ENCODE measurements at places on chromosomes 7 and 10.

DNA sequence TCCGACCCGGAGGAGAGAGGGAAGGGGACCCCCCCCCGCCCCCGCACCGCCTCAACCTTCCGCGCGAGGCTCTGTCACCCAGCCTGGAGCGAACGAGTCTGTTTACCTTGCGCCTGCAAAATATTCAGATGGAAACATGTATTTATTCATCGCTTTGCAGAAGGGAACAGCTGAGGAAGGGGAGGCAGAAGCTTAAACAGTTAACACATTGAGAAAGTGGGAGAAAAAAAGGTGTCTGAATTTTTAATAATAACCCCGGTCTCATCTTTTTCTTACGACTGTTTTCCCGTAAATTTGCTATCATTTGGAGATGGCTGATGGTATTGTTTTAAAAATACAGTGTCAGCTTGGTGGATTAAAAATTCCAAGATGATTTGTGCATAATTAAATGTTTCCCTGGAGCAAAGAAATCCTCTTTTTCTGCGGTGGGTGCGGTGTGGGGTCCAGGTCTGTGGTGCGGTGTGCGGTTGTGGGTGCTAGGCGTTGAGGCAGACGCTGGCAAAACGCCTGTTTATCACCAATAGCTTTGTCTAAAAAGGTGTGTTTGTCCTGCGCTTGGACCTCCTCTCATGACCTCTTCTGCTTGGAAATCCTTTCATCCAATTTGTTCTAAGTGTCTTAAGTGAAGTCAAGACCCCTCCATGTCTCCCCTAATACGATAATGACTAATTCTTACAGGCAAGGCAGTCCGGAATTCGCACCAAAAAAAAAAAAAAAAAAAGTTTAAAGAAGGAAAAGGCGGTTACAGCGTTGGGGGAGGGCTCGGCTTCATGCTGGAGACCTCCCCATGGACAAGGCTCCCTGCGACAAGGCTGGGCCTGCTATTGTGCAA, 1.6 kb downstream of the UNCX start:
- no peak for DNase-seq

GRCh38 chr10:119313644-119314043, 106.3 kb downstream of the GRK5 start:
- peak; percentile 89 for DNase-seq

- no peak for DNase-seq
Measured at GRCh38 chr7:100387695-100388094, 14.4 kb downstream of the PILRA start.

GRCh38 chr7:25408012-25408687, 179.9 kb upstream of the NPVF start:
- no peak for DNase-seq

DNA sequence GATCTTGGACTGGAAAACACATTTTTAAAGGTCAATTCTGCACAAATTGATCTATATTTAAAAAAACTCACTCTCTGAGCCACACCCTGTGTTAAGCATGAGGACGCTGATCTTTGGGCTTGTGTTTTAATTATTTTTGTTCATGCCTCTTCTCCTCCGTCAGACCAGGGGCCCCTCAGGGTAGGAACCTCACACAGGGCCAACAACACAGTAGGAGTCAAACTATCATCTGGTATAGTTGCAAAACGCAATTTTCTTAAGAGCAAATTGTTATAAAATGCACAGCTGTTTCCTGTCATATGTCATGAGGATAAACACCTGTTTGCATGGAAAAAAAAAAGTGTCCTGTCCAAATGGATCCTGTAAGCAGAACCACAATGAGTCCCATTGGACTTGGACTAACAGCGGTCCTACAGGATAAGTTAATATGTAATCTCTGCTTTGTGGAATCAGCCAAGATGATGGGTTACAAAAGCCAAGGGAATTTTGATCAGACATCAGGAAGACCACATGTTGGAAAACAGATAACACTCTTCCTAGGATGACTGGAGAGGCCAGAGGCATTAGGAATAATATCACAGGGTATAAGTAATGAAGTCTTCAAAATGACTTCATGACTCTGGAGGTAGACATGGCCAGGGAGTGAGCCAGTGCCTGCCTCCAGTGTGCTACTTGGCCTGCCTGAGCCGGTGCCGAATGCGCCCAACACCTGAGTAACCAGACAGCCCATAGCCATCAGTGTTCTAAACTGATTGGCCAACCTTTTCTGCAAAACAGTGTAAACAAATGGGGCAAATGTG, 184.9 kb upstream of the ADCY1 start:
- DNase-seq = no peak

- DNase-seq = no peak
Measured at GRCh38 chr10:112778579-112778978, 171.5 kb upstream of the TCF7L2 start.

GRCh38 chr7:17492437-17492836, 194.0 kb downstream of the AHR start:
- no peak for DNase-seq

DNA sequence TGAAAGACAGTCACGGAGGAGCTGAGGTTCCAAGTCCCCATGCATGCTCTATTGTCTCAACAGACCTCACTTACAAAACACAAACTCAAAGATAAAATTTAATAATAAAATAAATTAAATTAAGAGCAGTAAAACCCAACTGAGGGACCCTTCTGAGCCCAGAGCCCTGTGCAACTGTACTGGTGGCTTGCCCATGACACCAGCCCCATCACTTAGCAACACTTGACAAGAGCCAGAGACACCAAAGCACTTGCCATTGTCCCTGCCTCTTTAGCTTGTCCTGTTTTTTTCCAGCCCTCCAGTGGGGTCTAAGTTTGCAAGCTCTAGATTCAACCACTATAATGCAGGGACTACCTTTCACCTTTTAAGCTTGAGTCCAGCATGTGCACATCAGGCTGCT, 117.9 kb downstream of the JCAD start:
- no peak for DNase-seq

DNA sequence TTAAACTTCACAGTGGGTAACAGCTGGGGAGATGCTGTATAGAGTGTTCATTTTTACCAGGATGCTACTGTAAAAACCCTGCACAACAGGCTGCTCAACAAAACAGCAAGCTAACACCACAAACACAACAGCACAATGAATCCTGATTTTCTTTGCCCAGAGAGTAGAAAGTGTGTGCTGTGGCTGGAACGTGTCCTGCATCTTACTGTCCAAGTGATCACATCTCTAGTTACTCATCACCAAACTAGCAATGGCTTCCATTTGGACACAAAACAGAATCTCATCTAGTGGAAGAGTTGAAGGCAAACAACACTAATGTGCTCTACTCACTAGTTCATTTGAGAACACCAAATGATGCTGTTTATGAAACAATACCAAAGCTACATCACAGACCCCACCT, 121.2 kb downstream of the SLC25A13 start:
- DNase-seq = no peak

DNA sequence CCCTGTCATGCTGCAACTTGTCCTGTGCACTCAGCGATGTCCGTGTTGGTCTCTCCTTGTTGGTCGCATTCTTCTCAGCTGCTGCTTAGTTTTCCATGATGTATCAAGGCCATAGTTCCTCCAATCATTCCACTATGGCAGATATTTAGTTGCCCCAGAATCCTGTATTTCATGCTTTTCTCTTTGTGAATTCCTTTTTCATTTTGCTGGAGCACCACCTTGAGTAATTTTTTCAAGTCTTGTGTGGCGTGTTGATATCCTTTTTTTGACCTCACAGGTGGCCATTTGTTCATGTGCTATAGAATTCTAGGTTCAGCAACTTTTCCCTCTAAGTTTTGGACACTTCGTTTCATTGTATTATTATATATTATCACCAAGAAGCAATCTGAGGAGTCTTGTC, 42.7 kb upstream of the MNX1 start:
- DNase-seq = no peak

GRCh38 chr7:157440346-157441022, 103.7 kb downstream of the DNAJB6 start:
- no peak for DNase-seq

GRCh38 chr7:110544194-110544593, 546.7 kb upstream of the LRRN3 start:
- no peak for DNase-seq

DNA sequence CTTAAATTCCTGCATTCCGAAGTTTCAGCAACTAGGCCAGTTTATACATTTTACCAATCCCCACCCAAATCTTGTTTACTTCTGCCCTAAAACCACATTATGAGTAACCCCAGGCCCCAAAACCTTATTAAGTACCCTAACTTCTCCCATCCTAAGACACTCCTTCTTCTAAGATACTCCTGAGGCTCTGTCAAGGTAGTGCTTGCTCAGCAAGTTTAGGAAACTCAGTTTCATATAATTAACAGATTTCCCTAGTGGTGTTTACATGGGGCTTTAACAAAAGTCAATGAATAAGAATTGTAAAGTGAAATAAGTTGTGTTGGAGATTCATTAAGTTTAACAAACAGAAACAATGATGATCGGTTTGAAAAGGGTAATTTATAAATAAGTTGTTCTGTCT, 77.8 kb downstream of the CPEB3 start:
- DNase-seq = no peak

DNA sequence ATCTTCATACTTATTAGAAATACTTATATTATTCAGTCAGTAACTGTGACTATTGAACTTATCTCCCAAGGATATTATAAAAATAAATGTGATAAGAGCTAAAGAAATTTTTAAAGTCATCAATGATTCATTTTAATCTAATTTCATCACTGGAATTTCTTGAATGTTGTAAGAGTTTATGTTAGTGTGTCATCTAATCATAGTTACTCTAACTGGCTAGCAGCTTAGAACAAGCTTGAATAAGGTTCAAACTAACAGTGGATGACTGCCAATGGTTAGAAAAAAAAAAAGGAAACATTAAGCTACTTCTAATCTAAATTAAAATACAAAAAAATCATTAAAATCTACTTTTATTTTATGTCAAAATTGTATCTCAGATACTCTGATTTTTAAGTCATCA, 1066.3 kb downstream of the CNTNAP2 start:
- no peak for DNase-seq

DNA sequence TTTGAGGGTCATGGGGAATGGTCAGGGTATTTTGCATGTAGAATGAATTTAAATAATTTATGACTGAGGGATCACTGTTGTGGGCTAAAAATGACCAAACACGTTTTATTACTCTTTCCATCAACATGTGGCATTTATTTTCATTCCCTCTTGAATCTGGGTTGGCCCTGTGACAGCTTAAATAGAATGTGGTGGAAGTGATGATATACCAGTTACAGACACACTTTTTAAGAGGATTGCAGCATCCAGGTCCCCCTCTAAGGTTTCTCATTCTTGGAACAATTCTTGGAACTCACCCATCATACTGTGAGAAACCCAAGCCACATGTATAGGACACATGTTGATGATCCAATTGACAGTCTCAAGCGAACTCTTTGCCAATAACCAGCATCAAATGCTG, 272.4 kb downstream of the ETV1 start:
- no peak for DNase-seq

GRCh38 chr7:155550916-155551315, 4.6 kb upstream of the CNPY1 start:
- DNase-seq = no peak

DNA sequence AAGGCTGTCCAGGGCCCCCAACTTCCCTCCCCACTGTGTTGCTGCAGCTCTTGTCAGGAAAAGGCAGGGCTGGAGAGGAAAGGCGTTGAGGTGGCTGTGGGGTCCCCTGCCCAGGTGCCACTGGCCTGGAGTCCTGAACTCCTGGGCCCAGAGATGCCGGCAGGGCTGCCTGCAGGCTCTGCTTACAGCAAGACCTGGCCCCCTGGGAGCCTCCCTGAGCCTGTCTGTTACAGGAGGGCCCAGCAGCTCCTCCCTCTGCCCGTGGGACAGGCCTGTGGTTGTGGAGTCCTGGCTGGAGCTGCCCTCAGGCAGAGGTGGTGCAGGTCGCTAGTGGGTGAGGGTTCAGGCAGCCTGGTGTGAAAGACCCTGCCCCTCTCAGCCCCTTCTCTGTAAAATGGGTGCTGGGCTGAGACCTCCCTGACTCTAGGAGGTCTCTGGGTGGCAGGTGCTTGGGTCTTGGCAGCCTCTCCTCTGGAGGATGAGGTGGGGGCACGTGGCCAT, 9.9 kb downstream of the ANTXRL start:
- DNase-seq = no peak

DNA sequence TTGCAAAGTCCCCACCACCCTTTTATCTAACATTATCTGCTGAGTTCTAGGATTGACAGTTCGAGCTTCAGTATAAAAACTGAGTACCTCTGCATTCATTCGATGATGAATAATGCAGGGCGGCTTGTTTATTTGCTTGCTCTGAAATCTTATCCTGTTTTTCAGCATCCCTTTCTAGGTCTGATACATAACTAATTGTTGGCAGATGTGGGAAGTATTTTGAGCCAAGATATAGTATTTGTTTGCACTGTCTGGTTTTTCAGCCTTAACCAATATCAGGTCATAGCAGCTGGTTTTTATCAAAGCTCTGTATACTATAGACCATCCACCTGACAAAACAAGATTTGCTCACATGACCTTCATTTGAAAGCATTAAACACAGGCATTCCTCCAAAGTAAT, 161.4 kb downstream of the TFEC start:
- DNase-seq = no peak

DNA sequence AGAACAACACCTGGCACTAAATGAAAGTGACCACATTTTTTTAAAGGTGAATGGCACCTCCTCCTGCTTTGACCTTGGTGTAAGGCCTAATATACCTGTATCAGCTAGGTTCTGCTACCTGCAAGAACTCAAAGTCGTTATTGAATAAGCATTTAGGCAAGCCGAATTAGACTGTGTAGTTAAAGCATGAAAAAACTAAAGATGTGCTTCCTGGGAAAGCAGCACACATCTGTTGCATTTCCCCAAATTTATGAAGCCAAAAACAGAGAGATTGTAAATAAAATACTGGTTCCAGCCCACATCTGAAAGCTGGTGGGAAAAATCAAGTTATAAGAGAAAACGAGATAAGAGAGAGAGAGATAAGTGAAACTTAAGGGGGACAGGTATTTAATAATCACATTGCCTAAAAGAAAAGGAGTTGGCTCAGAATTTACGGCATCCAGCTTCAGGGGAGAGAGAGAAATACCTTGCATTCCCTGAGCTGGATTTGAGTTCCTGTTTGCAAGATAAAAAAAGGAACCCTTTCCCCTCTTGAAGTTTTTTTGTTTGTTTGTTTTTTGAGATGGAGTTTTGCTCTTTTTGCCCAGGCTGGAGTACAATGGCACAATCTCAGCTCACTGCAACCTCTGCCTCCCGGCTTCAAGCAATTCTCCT, 1.8 kb upstream of the XPNPEP1 start:
- DNase-seq = no peak

- DNase-seq = no peak
Measured at GRCh38 chr7:81780914-81781693, 11.3 kb upstream of the HGF start.

DNA sequence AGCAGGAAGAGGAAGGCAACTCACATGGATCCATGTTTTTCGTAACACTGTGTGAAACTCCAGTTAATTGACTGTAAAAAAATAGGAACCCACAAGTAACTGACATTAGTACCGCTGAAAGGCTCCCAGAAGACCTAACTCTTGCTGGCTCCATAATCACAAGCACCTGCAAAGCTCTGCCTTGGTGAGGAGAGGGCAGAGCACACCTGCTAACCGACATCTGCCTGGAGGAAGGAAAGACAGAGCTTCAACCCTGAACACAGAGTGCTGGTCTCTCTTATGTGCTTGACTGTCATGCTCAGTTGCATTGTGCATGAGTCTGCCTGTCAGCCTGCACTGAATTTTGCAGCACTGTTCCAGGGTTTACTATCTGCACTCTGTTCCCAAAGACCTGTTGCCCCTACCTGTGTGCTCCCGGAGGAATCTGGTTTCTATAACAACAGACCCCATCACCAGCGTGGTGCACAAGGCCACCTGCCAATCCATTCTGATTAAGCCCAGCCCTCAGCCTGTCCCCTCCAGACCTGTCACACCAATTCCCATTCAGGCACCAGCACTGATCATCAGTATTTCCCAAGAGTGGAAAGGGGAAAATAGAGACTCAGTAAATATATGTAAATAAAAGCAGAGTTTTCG, 63.1 kb upstream of the ANKRD1 start:
- DNase-seq = no peak

Measured in activated T-cell treated with anti-CD3 and anti-CD28 coated beads, Interleukin-2, amount 50 U/mL, for 72 hours (primary cell).